Activated CD4-positive, alpha-beta T cell treated with anti-CD3 and anti-CD28 coated beads, Interleukin-2, amount 50 U/mL, for 1 hour (primary cell): ENCODE measurements at places on chromosomes 6 and 20.
A peak's percentile ranks its signal among the peaks of the same experiment; 100 is the strongest.

- DNase-seq, result no peak
Observed at GRCh38 chr6:32298632-32299336, 72.9 kb downstream of the TSBP1 start.

- no peak for DNase-seq
Observed at GRCh38 chr6:116667623-116668022, 943 bp downstream of the ZUP1 start.

DNA sequence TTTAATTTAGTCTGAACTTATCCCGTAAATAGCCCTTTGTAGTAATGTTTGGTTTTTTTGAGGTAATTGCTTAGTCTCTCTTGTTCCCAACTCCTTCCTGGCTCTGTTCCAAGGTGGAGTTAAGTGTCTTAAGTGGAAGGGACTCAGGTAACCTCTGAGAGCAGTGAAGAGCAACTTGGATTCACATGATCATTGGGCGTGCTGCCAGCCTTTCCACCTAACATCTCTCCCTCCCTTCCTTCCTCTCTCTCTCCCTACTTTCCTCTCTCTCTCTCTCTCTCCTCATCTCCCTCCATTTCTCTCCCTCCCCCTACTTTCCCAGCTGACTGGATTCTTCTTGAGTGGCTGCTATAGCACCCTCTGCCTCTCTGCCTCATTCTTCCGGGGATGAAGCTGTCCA lies 232.9 kb upstream of the SASH1 start:
- DNase-seq, result no peak

DNA sequence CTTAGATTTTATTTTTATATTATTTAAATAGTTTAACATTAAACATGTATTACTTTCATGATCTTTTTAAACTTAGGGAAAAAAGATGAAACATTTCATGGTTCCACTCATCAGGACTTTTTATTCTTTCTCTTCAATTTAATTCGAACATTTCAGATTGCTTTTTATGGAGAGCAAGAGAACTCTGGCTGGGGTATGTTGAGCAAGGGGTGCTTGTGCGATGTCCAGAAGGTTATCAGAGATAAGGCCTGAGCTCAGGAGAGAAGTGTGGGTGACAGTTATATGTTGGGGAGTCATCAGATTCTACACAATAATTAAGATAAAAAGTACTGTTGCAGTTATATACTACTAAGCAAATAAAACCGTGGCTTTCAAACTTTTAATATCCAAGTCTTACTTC lies 37.5 kb downstream of the FKBP5 start:
- DNase-seq, result no peak

DNA sequence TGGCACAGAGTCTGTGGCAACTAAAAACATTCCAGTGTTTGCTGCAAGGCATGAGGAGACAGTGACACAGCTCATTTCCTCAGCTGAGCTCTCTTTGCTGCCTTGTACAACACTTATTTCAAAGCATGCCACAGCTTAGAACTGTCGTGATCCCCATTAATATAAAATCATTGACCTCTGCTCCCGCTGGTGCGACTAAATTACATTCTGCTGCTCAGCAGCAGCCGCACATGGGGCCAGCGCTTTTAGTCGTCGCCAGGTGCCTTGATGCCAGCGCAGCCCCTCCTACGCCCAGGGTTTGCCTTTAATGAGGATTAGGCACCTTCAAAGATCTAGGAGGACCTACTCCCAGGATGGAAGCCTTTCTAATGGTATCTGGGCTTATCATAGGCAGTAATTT lies 717.9 kb upstream of the POU3F2 start:
- DNase-seq, result no peak

GRCh38 chr6:154931711-154932424 lies 63.2 kb upstream of the TIAM2 start:
- DNase-seq, result no peak

GRCh38 chr6:31815025-31815838 lies at the start of the genes HSPA1A and HSPA1L:
HSPA1A (plus strand) TSS chr6:31815543; CDS start chr6:31815757, 214 bp downstream.
HSPA1L (minus strand) TSS chr6:31815283; CDS start chr6:31811972, 3,311 bp downstream.
- DNase-seq, result peak; percentile 40

DNA sequence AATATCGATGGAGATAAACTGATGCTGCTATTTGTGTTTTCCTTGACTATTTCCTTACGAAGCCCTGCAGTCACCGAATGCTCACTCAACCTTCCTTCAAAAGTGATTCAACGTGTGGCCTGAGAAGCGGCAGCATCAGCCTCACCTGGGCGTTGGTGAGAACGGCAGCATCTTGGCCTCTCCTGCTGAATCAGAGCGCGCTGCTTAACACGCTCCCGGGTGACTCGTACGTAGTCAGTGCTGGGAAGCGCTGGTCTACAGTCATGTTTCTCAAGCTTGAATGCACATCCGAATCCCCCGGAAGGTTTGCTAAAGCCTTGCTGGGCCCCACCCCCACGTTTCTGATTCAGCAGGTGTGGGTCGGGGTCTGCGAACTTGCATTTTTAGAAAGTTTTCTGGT lies 214.1 kb upstream of the RREB1 start:
- no peak for DNase-seq

- no peak for DNase-seq
Observed at GRCh38 chr6:166365806-166366205, 16.9 kb downstream of the MPC1 start.

DNA sequence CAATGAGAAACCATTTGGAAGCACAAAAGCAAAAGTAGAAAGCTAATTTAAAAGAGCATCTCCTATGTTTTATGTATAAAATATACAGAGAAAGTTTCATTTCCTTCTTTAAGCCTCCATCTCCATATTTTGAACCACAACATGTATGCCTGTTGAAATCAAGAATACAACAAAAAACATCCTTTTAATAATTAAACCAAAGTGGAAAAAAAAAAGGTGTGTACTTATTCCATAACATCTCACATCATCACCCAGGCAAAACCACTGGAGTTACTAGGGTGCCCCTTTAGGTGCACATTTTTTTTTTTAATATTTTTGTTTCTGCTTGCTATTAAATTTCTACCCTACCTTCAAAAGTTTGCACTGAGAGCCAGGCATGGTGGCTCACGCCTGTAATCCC lies 43.0 kb downstream of the EDN1 start:
- no peak for DNase-seq

GRCh38 chr6:151870375-151870774 lies 62.9 kb downstream of the ESR1 start:
- no peak for DNase-seq

- DNase-seq, result no peak
Observed at GRCh38 chr20:57401565-57401918, 10.3 kb downstream of the RBM38 start.

- peak; percentile 49 for DNase-seq
Observed at GRCh38 chr6:36839749-36840431, 646 bp upstream of the CPNE5 start.

GRCh38 chr6:110337486-110337885 lies 20.7 kb downstream of the METTL24 start:
- no peak for DNase-seq

DNA sequence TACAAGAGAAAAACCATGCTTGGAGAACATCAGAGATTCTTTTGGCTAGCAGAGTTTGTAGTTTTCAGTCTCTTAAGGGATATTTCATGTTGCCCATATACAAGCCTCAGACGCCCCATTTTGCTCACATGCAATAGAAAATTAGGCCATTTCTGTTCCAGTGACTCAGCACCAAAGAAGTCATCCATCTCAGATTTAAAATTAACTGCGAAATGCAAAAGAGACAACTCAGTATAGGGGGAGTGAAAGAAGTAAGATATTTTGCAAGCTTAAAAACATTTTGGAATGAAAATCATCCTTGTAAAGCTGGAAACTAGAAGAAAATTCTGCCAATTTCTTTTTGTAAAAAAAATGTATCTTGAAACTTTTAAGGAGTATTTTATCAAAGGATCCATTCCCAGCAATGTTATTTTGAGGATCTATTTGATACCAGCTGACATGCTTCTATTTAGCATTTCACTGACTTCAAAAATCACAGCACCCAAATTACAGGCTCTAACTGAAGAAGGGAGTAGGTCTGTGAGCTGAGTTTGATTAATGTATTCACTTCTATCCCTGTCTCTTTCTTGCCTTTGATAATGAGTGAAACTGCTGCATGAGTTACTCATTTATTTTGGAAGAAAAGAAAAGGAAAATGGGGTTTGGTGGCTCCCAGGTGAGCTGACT lies 223.7 kb upstream of the SULF2 start:
- no peak for DNase-seq

DNA sequence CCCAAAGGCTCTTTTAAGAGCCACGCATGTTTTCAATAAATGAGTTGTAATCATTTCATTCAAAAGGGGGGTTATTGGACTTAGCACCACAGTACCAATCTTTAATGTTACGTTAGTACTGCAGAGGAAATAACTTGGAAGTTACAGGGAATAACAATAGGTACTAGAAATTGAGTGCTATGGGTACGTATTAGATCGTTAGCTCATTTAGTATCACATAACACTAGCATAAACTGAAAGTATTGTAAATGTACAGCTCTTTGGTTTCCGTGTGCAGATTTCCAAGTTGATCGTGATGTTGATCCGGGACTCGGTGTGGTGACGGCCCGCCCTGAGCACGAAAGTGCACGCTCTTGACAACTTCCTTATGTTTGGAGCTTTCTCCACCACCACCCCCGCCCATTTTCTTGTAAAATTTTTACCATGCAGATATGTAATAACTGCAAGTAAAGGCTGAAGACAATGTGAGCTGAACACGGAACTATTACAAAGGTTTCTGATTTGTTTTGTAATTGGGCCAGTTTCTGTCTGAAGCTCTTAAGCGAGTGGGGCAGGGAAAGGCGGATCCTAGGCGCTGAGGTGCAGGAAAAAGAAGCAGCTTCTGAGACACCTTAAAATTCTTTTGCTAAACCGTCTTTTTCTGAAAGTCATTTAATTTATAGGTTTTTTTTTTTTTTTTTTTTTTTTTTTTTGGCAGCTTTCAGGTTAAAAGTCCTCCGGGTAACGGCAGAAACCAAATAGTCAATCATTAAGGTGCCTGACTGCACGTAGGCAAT lies 71.5 kb downstream of the HFE start:
- DNase-seq, result peak; percentile 51

DNA sequence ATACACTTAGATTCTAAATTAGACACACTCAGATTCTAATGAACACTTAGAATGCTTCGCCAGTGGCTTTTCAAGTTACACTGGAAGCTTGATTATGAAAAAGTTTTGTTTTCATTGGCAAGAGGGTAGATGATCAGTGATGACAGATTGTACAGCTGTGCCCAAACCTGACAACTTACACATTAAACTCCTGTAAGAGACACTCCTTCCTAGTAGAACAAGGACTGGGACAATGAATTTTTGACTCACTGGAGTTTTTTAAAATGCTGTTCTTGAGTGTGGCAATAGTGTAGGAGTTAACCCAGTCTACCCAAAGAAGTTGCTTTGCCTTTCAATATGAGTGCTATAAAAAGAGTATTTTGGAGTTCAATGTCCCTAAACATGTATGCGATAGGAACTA lies 140.8 kb downstream of the SLC16A10 start:
- DNase-seq, result no peak

- no peak for DNase-seq
Observed at GRCh38 chr6:32254761-32255198, 30.9 kb upstream of the NOTCH4 start.

DNA sequence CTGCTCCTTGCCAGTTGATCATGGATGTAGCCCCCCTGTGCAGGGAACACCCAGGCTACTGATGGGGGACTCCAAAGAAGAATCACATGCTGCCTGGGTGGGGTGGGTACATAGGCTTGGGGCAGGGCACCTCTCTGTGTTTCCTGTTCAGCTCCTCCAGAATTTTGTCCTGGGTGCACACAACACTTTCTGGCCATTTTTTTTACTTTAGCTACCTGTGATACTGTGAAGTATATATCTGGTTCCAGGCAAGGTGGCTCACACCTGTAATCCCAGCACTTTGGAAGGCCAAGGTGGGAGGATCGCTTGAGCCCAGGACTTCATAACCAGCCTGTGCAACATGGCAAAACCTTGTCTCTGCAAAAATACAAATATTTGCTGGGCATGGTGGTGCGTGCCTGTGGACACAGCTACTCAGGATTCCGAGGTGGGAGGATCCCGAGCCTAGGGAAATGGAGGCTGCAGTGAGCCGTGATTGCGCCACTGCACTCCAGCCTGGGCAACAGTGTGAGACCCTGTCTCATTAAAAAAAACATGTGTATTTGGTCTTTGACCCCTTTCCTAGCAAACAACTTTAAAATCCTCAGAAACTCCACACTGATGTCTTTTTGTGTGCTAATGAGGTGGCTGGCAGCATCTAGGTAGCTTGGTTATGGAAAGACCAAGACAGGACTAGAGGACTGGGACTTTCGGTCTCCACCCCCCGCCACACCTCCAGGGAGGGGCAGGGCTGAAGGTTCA lies 14.1 kb downstream of the SLC4A11 start:
- no peak for DNase-seq

DNA sequence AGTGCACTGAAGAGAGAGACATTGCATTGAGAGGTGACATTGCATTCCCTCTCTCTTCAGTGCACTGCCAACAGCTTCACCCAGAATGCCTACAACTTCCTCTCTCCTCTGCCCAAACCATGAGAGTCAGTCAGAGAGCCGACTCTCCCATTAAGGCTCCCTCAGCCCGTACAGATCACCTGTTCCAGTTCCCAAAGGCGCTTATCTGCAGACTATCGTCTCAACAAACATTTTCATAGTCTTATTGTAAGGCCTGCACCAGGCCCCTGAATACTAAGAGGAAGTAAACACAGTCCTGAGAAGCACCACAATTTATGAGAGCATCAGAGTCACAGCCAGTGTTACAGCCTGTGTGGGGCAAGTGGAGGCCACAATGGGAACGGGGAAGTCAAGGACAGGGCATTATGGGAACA lies 53.7 kb downstream of the GFOD1 start:
- DNase-seq, result no peak

DNA sequence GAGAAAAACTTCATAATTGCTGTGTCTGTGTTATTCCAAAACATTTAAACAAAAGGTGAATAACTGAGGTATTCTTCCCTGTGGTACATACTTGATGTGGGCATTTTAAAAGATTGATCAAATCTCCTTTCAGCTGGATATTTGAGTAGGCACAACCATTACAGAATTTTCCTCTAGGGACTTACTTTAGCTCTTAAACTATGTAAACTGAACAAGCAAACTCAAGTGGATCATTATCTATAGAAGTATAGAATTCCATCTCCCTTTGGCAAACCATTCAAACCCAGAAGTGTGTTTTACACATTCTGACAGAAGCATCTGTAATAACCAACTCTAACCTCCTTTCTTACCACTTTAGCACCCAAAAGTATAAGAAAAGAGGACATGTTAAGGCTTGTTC lies 241.4 kb downstream of the ESR1 start:
- DNase-seq, result no peak

DNA sequence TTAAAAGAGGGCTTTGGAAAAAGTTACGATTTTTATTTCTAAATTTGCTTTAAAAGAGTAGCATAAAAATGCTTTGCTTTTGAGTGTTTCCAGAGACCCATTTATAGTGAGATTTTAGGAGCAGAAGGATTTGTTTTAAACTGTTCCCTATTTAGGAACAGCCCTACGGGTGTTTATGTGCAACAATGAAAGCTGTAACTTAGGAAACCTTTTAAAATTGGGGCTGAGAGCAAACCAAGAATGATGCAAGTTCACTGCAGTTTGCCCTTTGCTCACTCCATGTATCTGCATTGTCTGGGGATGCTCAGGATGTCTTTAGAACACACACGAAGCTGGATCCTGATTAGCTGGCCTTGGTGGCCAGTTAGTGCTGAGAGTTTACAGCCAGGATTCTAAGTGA lies 40.9 kb downstream of the GHRH start:
- DNase-seq, result no peak

GRCh38 chr20:11188843-11189603 lies 515.2 kb upstream of the JAG1 start:
- DNase-seq, result no peak

- no peak for DNase-seq
Observed at GRCh38 chr20:61876952-61877728, 188.5 kb downstream of the TAF4 start.
